ENCODE measurements at places on chromosomes 3 and 15.
A peak's percentile ranks its signal among the peaks of the same experiment; 100 is the strongest.

DNA sequence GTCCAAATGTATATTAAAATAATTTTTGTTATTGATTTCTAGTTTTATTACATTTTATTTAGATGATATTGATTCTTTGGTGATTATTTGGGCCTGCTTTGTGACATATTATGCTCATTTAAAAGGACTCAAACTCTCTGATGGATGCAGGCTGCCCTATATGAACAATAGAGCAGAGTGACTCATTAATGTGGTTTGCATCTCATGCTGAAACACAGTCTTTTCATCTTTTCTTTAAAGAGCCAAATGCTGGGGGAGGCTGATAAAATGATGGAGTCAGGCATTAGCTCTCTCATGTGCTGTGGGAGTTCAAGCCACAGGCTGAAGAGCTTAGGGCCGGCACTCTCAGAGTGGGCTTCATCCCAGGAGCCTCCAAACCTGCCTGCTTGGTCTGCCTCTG, 7.2 kb downstream of the PLA1A start:
- no peak for DNase-seq

DNA sequence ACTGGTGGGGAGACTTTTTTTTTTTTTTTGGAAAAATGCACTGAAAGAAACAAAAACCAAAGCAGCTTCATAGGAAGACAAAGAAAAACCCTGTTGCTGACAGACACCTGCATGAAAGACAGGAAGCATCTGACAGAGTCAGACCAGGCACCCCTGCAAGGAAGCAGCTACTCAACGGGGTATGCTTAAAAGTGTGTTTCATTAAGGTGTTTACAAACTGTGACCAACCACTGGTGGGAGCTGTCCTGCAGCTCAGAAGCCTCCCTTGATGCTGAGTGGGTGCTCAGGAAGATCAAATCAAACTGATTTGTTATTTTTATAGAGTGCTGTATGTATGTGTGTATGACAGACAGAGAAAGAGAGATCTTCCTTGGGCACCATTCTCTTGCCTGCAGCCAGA, 34.7 kb upstream of the AGBL1 start:
- no peak for DNase-seq

DNA sequence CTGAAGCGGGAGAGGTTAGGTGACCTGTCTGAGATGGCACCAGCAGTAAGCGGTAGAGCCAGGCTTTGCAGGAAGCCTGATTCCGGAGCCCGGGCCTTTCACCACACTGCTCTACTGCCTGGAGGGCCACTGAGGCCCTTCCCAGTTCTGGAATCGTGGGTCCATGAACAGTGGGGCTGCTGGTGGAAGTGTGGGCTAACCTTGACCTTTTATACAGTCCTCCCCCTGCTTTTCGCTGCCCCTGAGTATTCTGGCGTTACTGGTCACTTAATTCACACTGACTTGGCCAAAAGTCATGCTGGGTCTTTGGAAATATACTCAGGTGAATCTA, 2.6 kb upstream of the ABTB1 start:
- no peak for DNase-seq

- DNase-seq: no peak
These were observed 44.3 kb upstream of the ZNF385D start for GRCh38 chr3:21795152-21795837.

DNA sequence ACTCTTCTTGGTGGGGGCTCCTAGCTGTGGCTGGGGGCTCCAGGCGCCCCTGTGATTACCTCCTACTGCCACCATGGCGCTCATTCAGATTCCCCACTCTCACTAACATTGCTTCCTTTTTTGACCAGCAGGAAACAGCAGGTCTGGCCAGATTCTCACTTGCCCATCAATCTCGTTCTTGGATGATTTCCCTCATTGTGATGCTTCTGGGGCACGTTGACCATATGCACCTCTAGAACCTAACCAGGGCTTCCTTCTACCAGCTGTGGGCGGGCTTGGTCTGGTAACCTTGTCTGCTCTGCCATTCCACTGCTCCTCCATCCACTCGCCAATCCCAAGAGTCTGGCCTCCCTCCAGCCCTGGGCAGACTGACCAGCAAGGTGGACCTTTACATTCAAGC, 35.9 kb upstream of the PTPN23 start:
- no peak for DNase-seq

- DNase-seq: no peak
These were observed 133.4 kb downstream of the IL5RA start for GRCh38 chr3:2976796-2977195.

DNA sequence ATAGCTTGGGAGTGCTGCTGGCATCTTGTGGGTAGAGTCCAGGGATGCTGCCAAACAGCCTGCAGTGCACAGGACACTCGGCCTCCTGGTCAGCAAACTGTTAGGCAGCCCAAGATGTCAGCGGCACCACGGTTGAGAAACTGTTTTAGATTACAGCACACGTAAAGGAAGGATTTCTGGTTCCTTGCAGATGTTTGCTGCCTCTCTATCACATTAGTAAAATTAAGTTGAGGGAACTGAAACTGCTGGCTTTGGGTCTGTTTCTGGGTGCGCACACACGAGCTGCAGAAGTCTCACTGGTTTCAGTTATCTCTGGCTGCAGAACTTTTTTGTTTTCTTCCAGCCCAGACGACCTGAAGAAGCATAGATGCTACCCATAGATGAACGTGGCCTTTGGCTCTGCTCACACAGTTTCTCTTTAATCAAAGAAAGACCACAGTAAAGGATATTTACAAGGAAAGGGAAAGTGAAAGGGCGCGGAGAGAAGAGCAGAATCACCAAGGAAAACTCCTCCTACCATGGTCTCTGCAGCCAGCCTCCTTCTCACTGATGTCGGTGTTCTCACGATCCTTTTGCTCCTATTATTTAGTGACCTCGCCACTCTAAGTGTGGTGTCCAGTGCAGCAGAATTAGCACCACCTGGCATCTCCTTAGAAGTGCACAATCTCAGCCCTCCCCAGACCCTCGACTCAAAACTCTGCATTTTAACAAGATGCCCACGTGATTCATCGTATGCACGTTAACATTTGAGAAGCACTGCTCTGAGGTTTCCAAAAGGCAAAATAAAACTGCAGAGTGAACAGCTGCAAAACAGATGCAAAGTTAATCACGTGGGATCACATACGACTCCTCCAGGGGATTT, 50.6 kb upstream of the AKAP13 start:
- DNase-seq: peak; percentile 94

DNA sequence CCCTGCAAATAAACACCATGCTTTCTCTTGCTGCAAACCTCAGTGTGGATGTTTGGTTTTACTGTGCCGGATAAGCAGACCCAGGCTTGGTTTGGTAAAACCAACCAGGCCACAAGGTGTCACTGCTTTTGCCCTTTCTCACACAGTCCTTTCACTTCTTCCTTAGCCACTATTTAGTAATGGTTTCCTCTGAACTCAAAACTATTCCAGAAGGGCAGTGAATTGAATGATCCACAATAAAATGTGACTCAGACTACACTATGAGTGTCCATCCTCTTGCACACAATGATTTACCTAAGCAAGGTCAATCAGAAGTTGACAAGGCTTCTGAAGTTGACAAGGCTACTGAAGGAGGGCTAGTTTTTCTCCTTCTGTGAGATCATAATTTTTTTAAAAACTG, 552.4 kb upstream of the CCDC54 start:
- DNase-seq: no peak

- no peak for DNase-seq
These were observed 66.4 kb upstream of the SIAH2 start for GRCh38 chr3:150829408-150829807.

DNA sequence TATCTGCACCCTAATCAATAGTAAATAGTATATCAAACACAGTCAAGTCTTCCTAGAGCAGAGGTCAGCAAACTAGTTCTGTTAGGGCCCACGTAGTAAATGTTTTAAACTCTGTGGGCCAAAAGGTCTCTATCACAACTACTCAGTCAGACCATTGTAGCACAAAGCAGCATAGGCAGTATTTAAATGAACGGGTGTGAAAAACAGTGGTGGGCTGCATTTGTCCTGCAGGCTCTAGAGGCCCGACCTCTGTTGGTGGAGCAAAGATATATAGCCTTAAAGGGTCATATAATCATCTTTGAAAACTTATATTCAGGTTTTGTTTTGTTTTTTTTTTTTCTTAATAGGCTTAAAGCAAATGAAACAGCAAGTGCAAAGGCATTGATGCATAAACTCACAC, 326.4 kb upstream of the TRIM42 start:
- no peak for DNase-seq

DNA sequence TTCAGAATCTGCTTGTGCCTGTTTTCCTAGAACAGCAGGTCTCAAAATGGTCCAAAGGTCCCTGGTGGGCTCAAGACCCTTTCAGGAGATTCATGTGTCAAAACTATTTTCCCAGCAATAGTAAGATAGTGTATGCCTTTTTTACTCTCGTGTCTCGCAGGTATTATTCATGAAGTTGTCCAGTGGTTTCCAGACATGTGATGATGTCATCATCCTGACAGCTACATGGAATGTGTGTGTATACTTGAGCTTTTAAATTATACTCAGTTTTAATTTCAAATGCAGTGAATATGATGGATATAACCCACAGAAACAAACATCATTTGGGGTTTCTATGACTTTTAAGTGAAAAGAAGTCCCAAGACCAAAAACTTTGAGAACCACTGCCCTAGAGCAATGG, 288.6 kb downstream of the NTRK3 start:
- DNase-seq: no peak

GRCh38 chr3:159200176-159200575, 398.3 kb downstream of the MFSD1 start:
- peak; percentile 8 for DNase-seq

Data from umbilical cord (tissue), 2 donors.